ENCODE measurements at places on chromosomes 5 and 9.

DNA sequence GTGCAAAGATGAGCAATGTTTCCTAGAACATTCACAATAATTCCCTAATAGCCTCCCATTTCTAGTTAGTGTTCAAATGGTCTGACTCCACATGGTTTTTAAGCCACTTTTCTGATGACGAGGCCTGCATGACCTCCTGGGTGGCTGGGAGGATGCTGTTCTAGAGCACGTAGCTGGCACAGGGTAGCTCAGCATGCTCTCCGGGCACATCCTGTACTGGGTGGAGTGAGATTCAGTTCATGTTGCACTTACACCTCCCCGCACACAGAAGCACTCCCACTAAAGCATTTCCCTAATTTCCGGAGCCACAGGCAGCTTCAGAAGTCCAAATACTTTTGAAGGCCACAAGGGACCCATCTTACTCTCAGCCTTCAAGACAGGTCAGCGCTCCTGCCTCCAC, 159.8 kb upstream of the LHFPL2 start:
- DNase-seq = no peak

DNA sequence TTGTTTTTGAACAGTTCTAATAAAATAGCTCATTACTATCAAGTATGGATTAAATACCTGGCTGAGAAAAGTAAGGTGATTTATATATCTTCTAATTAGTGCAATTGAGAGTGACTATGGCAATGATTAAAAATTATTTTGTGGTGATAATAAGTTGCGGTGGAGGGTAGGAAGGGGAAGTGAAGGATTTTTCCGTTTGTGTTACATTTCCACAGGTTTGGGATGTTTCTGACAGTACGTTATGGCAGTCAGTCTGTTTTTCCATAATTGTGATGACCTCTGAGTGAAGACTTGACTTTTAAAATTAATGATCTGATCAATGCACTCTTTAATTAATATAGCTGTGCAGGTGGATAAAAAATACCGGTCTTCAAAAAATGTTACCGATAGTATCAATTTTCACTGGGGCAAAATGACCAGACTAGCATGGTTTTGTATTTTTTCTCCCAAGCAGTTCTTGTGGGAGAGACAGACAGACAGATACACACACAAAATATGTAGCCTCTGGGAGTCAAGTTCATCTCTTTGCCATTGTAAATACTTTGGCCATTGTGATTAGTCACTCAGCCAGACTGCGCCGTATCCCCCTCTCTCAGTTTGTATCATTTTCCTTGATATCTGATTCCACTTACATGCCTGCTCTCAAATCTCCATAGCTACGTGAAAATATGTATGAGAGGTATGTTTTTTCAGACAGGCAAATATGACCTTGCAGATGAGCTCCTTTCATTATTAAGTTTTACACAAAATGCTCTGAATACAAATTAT, 60.2 kb downstream of the ARHGAP26 start:
- peak; percentile 80 for DNase-seq

- no peak for DNase-seq
Observed at GRCh38 chr5:140360681-140361479, 886 bp downstream of the SLC4A9 start.

- DNase-seq = no peak
Observed at GRCh38 chr5:55483885-55484284, 50.9 kb downstream of the PLPP1 start.

- DNase-seq = peak; percentile 58
Observed at GRCh38 chr5:177040814-177041420, 18.4 kb downstream of the ZNF346 start.

DNA sequence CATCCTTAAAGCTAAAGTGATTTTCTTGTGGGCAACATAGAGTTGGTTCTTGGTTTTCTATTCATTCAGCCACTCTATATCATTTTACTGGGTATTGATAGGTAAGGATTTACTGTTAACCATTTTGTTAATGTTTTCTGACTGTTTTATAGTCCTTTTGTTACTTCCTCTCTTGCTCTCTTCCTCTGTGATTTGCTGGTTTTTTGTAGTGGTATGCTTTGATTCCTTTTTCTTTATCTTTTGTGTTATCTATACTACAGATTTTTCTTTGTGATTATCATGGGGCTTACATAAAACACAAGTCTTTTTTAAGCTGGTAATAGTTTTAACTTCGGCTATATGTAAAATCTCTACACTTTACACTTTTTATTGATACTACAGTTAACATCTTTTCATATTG, 43.3 kb downstream of the CREBRF start:
- no peak for DNase-seq

DNA sequence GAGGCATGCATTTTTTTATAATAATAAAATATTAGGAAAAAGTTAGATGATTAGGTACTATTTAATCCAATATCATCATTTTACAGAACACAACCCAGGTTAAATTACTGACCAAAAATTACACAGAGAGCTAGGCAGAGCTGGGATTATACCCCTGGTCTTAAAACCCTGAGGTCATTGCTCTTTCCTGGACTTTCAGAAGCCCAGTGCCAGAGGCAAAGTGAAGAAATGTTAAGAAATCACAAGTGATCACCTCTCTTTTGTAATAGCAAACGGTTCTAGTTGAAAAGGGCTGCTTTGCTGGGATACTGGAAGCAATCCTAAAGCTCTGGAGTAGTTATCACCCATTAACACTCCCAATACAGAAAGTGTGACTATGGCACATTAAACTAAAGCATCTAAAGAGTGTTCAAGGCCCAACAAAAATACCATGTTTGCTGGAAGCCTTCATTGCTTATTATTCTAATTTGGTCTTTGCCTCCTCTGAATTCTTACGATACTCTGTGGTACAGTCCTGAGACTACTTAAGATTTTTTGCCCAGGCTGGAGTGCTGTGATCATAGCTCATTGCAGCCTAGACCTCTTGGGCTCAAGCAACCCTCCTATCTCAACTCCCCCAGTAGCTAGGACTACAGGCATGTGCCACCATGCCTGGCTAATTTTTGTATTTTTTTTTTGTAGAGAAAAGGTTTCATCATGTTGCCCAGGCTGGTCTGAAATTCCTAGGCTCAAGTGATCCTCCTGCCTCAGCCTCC, 575.9 kb downstream of the RAB3C start:
- no peak for DNase-seq

GRCh38 chr9:18821788-18822187, 211.2 kb downstream of the SAXO1 start:
- DNase-seq = no peak

- DNase-seq = no peak
Observed at GRCh38 chr9:42386477-42386876, 203.0 kb downstream of the SPATA31A6 start.

DNA sequence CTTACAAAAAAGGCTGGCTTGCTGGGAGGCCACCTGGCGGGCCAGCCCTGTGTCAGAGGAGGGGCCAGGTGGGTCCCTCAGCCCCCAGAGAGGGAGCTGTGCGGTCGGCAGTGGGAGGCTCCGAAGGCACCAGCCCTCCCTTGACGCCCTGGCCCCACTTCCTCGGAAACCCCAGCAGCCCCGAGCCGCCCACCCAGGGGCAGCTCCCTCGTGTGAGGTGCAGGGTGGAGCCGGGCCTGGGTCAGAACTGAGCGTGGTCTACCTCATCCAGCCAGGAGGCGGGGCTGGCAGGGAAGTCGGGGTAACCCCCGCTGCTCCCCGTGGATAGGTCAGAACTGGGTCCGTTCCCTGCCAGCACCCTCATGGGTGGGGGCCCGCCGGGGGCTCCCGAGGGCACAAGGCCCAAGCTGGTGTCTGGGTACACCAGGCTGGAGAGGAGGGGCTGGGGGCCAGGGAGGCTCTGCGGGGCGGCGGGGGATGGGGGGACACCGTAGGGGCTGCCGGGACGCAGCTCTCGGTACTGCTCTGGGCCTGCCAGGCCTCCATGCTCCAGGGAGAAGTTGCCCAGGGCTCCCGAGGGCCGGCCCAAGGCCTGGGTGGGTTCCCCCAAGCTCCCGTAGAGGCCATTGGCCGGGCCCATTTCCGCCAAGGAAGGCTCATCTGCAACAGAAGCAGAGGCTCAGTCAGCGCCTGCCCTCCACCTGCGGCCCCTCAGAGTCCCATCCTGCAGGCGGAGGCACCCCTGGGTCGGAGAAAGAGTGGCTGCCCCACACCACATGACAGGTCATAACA, 7.6 kb downstream of the LHX3 start:
- no peak for DNase-seq

DNA sequence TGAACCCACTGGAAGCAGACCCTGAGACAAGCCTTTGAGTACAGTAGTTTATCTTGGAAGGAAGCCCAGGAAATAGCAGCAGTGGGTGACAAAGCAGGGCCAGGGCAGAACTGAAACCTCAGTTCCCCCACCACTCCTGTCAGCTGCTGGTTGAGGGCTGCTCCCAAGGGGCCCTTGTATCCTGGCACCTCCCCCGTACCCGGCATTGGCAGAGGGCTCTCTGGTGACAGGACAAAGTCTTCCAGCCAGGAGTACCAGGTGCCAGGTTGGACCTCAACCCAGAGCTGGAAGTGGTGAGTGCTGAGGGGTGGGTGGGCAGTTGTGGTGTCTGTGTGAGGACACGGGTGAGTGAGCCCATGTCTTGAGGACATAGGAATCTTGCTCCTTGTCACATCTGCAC, 123.3 kb downstream of the PHF2 start:
- no peak for DNase-seq

DNA sequence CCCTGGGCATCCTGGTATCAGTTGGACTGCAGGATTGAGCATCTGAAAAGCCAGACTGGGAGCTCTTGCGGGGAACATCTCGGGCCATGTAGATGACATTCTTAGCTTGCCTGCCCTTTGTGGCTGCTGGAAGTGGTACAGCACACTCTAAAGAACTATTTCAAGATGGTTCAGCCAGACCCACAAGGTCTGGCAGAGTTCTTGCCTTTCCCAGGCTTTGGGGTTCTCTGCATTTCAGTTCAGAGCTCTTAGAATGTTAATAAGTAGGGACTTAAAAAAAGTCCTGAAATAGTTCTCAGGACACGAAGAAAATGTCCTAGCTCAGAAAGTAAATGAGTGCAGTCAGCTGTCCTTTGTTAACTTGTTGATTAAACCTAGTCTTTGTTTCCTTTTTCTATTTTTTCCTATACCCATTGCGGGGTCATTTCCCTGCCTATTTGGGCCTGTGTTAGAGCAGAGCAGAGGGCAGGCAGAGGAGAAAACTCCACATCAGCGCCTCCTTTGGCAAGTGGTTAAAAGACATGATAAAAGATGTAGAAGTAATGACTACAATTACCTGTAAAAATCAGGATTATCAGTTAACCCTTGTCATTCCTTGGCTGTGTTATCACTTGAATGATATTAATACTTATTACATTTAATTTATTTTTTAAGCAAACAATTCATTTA, 291.5 kb downstream of the ZSWIM6 start:
- DNase-seq = no peak

- no peak for DNase-seq
Observed at GRCh38 chr9:109274884-109275730, 45.8 kb downstream of the EPB41L4B start.

DNA sequence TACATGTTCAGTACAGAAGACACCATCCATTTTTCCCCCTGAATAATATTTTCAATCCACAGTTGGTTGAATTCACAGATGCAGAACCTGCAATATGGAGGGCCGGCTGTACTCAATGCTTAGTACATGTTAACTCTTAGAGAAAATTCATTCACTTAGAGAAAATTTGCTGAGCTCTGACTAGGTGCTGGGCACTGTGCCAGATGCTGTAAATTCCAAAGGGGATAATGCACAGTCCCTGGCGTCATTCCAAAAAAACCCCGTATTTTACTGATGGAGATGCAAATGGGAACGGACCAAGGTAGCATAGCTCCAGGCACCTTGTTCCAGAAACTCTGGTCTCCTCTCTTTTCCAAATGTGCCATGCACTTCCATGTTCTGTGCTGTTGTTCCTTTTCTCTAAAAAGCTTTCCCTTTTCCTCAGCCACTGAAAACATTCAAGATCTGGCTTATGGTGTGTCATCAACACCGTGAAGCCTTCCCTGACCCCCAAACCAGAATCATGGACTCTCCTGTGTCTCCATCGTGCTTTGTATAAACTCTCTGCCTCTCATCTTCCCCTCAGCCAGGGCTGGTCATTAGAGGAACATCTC, 55.7 kb upstream of the COL15A1 start:
- peak; percentile 57 for DNase-seq

DNA sequence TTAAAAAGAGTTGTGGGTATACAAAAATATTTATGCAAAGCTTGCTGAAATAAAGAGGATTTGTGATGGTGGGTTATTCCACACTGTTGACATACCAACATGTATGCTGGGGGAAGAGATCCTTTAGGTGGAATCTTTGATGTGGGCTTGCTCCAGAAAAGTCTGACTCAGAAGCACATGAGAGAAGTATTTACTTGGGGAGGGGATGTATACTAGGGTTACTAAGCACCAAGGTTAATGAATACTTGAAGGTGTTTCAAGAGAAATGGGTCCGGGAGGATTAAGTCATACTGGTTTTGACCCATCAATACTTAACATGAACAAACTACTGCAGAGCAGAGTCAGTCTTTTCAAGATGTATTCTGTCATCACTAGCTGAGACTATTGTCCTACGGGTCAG, 316.4 kb upstream of the GRIN3A start:
- DNase-seq = no peak
